ENCODE measurements at places on chromosomes 2 and 18.

- DNase-seq, result no peak
Observed at GRCh38 chr18:57727952-57728807, 74.9 kb downstream of the ATP8B1 start.

DNA sequence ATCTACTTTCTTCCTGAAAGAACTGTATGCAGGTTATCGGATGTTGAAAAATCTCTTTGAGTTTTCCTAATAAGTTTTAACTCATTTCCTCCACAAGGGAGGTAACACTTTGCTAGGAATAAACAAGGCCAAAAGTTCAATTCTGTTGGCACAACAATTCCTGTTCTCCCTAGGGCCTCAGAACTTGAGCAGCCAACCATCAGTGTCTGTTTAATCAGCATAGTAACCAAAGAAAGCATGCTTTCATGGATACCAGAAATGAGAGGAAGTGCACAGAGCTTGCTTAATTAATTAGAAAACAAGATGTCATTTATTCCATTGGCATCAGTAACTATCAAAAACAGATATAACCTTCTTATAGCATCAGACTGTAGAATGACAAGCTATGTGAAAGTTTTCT is 503.2 kb upstream of the CNTNAP5 start:
- DNase-seq, result no peak

GRCh38 chr2:42858140-42859005 is 66.0 kb upstream of the HAAO start:
- DNase-seq, result no peak

GRCh38 chr2:171547720-171548119 is 25.4 kb downstream of the CYBRD1 start:
- DNase-seq, result no peak

- no peak for DNase-seq
Observed at GRCh38 chr2:236951830-236952475, 133.7 kb upstream of the COPS8 start.

DNA sequence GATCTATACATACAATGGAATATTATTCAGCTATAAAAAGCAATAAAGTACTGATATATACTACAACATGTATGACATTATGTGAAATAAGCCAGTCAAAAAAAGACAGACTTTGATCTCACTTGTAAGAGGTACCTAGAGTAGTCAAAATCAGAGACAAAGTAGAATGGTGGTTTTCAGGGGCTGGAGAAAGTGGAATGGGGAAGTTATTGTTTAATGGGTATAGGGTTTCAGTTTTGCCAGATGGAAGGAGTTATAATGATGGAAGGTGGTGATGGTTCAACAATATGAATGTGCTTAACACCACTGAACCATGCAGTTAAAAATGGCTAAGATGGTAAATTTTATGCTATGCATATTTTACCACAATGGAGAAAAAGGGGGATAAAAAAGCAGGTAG is 6.3 kb downstream of the COBLL1 start:
- no peak for DNase-seq

DNA sequence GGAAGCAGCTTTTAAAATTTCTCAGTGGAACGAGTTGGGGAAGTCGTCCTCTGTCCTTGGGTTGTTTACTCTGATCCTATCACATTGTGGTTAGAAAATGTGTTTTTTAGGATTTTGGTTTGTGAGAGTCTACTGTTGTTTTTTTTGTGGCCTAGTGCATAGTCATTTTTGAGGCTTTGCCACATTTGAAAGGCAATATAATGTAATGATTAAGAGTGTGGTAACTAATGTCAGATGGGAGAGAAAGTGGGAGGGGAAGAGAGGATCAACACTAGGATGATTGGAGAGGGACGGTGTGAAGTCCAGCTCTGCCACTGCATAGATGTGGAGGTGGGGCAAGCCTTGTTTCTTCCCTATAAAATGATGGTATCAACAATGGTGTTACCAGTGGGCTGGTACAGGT is 8.5 kb downstream of the SP140L start:
- no peak for DNase-seq

GRCh38 chr2:121736140-121736461 is 574 bp downstream of the NIFK start:
- DNase-seq, result no peak

GRCh38 chr2:169798718-169799592 is at the start of gene SSB:
SSB (plus strand) TSS chr2:169798871; CDS start chr2:169800961, 2,090 bp downstream.
- DNase-seq, result peak; percentile 83

DNA sequence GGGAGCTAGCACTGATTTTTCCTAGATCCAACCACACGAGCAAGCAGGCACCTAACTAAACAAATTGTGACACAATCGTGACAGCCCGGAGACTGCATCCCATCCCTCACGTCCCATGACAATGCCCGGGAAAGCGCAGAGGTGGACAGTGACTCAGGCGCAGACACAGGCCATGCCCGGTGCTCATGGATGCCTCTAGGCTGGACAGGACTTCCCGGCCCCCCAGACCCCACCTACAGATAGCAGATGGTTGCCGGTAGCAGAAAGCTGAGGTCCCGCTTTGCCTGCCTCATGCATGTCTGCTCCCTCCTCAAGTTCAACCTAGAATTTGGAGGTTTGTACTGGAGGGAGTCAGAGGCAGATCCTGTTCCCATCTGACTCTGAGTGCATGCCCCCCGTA is 81.0 kb downstream of the TPO start:
- no peak for DNase-seq

DNA sequence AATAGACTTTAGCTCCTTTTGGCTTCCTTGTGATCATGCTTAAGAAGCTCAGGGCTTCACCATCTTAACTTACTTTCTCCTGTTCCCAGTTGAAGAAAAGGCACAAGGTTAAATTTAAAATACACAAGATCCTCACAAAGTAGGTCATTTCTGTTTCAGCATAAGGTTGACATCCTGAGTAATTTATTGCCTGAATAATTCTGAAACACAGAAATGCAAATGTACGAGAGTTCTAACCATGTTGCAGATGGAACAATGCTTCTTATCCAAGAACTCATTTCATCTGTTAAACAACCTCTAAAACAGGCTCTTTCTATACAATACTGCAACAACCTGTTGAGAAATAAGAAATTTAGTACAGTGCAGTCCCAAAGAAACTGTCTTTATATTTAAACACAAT is 395.2 kb downstream of the BCL11A start:
- no peak for DNase-seq

DNA sequence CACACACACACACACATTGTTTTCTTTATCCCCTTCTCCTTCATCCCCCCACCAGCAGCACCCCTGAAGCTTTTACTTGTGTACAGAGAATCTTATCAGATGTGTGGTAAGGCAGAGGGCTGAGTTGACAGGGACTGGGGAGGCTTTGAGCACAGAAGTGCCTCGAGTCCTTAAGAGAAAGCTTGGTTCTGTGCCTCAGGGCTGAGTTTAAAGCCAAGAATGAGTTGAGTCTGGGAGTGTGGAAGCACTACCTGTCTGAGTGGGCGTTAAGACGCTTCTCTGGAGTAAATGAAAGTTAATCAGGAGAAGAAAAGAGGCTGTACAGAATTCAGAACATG is 2.7 kb downstream of the ID2 start:
- DNase-seq, result no peak

DNA sequence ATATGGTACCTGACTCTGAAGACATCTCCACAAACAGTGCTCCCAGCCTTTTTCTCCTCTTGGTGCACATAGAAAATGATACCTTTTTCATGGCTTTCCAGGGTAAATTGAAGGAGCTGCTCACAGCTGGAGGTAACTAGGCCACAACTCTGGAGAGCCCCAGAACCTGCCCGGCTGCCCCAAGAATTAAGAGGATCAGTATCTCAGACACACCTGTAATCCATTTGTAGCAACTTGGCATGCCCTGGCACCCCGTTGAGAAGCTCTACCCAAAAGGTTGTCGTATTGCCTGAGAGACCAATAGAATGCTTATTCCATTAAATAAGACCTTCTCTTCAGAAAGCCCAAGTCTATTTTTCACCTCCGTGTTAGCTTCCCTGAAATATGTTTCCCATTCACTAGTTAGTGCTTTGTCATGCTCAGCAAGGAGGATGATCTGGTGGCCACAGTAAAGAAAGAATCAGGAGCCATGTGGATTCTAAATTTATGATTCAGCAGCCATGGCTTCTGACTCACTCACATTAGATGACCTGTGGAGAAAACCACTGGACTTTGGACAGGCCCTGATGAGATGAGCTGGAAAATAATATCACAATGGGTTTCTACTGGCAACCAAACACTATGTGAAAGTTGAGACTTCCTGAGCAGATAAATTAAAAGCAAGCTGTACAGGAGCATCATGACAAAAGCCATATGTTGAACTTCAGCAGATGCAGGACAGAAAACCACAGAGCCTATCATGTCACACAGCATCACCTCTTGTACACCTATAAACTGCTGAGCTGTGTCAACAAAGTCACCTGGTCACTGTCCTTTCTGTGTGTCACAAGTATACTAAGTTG is 253.3 kb upstream of the OSR1 start:
- no peak for DNase-seq

DNA sequence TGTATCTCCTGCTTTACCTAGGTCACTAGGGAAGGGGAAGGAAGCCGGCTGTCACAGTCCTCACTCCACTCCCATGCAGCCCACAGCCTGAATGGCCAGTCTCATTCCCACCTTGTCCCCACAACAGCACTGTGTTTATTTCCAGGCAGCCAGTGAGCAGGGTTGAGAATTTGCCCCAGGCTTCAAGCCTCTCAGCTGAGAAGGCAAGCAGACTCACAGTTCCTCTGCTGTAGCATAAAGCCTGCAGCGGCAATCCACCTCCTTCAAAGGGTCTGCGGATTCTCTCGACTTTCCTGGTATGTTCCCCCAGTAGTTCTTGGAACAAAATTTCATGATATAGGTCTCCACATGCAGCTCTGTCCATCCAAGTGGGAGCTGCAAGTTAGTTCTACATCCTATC is 262.9 kb upstream of the GULP1 start:
- DNase-seq, result no peak

GRCh38 chr18:47113796-47114540 is 36.3 kb downstream of the HDHD2 start:
- no peak for DNase-seq

DNA sequence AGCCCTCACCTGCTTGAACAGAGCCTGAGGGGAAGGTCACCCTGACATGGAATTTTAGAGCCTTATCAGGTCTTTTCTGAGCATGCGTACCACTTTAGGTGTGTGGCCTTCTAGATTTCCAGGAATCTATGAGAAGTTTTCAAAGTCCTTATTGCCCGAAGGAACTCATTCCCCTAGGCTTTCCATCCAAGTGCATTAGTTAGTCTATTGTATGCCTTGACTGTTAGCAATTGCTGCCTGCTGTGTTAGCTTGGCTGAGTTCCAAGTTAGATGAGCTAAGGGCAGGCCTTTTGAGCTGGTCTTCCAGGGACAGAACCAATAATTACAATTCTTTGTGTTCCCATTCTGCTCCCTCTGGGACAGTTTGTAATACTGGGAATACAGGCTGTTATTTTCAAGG is 30.8 kb upstream of the PUM2 start:
- no peak for DNase-seq

DNA sequence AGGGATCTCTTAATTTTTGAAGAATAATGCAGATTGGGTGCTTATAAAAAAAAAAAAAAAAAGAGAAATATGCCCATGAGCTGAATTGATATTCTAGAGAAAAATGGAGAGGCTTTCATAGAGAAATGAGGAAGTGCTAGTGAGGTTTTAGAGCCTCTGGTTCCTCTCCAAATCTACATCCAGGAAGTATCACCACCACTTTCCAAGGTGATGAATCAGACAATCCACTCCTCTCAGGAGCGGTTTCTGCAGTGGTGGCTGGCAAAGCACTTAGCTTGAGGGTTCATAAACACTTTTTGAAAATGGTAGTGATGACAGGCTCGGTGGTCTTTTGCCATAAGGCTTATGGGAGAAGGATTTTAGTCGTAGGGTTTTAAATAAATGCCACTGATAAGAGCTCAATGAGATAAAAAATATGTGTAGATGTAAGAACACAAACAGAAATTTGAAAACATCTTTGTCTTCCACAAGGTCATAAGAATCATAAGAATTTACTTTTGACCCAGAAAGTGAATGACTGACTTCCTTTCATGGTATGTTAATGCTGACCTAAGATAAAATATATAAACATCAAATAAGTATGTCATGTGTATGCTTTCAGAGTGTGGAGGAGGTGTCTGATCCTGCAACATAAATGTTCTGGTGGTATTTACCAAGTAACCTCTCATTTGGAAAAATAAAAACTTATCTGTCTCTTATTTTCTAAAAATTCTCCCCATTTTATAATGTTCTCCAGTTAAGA is 42.1 kb upstream of the DSG1 start:
- no peak for DNase-seq

DNA sequence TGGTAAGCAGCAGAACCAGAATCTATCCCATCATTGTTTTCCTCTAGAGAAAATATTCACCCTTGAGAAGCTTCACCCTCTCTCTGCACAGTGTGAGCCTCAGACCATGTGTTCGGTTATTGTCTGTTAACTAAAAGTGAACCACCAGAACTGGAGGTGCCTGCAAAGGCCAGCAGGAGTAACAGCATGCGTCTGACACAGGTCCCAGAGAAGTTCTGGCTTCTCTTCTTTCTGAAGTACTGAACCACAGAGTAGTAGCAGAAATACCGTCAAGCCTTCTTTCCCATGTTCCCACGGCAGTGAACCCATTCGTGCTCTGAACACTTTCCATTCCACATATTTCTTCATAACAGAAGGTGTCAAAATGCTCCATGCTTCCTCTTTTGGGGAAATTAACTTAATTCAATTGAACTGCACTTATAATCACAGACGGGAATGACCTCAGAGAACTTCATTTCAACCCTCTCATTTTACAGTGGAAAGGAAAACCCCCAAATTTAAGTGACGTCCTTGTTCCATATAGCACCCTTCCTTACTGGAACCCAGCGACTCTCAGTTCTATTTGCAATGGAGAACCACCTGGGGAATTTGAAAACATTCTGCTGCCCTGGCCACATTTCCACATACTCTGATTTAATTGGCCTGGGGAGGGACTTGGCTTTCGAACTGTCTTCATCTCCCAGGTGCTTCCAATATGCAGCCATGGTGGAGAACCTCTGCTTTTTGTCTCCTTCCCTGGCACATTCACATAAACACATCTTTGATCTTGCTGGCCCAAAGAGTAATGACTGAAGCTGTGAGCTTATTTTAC is 519.1 kb downstream of the RNF144A start:
- DNase-seq, result no peak

DNA sequence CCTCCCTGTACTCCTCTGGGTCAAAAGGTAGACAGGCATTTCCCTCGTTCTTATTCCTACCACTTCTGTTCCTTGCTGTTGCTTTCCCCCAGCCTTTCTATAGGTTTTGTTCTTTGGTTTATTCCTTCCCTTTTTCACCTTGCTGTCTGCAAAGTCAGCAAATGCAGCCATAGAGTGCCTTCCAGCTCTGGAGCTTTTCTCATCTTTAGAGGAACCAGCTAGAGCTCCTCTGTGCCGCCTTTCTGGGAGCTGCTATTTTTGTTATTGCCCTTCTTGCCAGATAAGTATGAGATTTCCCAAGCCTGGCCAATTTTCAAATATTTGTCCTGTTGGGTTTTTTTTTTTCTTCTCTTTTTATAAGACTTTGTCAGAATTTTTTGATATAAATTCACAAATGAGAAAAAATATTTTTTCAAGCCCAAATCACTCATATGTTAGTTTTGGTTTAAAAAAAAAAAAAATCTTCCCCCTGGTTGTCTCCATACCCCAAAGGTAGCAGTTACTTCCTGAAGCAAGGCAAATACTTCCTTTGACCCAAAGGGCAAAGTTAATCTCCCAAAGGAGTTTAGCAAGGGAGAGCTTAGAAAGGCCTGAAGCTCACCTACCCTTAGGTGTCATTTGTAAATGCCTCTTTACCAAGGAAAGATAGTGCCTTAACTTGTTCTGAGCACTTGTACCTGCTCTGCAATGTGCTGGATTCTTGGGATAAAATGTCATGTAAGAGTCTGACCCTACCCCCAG is 5.1 kb upstream of the TTC27 start:
- no peak for DNase-seq
